Stimulated activated CD8-positive, alpha-beta memory T cell treated with anti-CD3 and anti-CD28 coated beads, Interleukin-7, amount 100 ng/mL, for 4 hours (primary cell): ENCODE measurements at places on chromosomes 16 and 17.
A peak's percentile ranks its signal among the peaks of the same experiment; 100 is the strongest.

GRCh38 chr16:81608523-81609209 lies 164.1 kb downstream of the CMIP start:
- no peak for DNase-seq

DNA sequence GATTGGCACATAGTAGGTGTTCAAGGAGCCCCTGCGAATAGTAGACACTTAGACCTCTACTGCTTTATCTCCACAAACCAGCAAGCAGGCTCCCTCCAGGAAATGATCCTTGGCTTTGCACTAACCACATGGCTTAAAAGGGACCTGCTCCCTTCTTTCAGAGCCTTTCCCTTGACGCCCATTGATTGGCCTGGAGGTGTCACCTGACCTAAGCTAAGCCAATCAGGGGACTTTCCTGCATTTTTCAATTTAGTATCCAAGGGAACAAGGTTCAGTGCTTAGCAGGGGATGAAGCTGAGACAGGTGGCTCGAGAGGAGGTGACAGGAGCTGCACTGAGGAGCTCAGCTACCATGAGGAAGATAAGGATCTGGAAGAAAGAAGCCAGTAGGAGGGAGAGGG lies 52.8 kb downstream of the CLEC19A start:
- DNase-seq = no peak

DNA sequence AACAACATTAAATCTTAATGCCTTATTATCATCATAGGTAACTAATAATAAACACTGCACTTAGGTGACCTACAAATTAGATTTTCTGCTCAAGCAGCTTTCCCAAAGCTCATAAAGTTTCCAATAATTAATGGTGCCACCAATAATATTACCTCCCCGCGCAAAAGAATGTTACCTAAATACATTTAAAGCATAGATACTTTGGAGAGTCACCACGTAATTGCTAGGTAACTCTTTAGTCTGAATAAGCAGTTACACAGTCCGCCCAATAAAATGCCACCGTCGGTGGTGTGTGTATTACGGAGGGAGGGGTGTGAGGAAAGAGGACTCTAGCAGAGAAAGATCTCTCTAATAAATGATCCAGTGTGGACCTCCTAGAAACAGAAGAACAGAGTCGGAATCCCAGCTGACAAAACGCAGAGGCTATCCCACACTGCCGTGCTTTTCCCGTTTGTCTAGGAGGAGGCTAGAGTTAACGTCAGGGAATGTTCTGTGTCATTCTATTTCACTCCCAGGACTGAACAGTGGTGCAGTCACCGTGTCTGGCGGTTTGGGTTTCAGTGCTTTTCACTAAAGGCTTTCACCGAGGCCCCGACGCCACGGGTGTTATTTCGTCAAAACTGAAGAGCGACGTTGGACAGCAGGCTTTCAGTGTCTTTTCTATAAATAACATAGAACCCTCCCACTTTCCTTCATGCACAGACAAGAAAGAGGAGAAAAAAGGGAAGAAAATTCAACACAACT lies 630 bp downstream of the RNFT1 start:
- DNase-seq = peak; percentile 38

GRCh38 chr17:55398689-55399088 lies 22.9 kb downstream of the MMD start:
- DNase-seq = no peak

DNA sequence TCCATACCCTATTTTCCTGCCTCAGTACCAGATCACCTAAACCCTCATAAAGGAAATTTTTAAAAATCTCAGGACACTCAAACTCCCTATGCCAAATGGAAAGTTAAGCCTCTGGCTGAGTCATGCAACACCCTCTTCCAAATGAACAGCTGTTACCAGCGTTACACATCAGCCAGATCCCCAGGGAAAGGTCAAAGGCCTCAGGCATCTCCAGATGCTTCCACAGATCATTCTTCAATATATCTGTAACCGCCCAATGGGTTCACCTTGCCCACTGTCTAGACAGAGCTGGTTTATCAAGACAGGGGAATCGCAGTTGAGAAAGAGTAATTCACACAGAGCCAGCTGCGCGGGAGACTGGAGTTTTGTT lies 29.1 kb upstream of the SHCBP1 start:
- DNase-seq = no peak

GRCh38 chr16:80457871-80458270 lies 82.9 kb upstream of the DYNLRB2 start:
- DNase-seq = no peak
